ENCODE measurements at places on chromosomes 2 and 18.

GRCh38 chr2:56001947-56002346 is 78.4 kb upstream of the EFEMP1 start:
- no peak for DNase-seq

DNA sequence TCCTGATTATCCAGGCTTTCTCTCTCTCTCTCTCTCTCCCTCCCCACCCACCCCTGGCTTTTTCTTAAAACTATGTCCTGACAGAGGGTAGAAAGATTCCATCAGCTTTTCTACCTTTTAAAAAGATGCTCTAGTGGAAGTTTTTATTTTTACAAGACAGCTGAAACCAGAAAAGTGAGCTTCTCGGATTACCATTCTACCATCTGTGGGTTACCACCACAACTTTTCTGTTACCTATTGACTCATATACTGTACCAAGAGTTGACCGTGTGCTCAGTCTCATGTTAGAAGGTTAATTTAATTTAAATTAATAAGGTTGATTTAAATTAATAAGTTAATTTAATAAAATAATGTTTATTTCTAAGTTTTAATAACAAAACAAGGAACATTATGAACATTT is 137.6 kb downstream of the UPP2 start:
- DNase-seq: no peak

- DNase-seq: no peak
Measured at GRCh38 chr18:41948544-41949110, 6.4 kb upstream of the PIK3C3 start.

DNA sequence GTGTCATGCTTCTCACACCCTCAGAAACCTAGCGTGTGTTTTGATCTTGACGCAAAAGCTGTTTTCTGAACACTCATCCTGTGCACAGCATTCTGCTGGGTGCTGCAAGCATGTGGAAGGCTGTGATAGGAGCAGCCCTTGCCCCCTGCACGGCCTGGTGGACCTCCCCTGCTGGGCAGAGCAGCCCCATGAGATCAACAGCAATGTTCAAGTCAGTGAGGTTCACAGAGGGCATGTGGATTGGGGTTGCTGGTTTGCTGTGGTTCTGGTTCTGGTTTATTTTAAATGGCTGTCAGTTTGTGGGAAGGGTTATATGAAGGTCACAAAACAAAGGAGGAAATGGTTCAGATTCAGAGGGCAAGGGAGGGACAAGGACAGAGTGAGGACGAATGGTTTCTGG is 71.3 kb downstream of the SOWAHC start:
- no peak for DNase-seq

DNA sequence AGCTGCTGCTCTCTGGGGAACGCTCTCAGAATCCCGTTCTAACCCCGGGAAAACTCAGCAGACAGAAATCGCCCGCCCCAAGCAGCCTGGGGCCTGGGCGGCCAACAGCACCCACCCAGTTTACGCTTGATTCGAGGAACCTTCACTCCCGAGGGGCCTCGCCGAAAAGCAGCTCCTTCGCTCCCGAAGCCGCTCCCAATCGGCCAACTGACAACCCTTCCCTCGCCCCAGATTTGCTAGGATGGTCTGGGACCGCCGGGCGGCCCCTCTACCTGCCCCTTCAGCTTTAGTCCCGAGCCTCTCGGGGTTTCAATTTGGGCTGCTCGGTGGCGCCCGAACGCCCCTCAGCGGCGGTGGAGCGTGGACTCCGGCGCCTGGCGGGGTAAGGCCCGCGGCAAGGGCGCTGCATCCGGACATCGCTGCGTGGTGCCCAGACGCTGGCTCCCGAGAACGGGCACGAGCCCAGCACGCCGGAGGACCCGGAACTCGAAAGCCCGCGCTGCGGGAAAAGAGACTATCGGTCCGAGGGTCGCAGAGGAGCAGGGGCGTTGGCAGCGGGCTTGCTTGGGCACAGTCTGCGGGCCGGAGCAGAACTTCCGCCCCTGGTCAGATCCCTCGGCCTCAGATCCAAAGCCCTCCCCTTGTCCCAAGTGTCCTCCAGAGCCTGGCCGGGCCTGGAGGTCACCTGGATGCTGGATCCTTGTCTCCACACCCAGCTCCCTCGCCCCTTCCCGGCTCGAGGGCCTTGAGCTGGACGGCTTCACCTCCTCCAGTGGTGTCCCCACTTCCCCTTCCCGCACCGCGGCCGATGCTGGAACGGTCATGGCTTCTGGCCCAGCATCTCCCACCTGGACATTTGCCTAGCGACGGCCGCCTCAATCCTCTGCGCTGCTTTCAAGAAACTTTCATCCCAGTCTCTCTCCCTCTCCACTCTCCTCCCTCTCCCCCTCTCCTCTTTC is 3.0 kb upstream of the OTX1 start:
- DNase-seq: no peak

- no peak for DNase-seq
Measured at GRCh38 chr2:204312105-204312504, 233.2 kb upstream of the PARD3B start.

DNA sequence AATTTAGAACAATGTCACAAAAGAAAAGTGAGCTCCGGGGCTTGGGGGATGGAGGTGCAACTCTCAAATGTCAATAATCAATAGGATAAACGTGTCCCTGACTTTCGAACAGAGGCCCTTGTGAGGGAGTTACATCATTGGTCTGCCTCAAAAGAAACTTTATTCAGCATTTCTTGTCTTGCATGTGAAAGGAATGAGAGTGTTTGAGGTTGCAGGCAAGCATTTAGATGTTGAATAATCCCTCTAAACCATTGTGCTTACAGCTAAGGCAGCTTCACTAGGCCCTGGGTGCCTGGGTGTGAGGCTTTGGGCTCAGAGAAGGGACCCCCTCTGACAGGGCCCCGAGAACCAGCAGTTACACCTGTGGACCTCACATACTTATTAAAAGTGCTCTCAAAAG is 28.6 kb upstream of the FHL2 start:
- no peak for DNase-seq

GRCh38 chr2:136219963-136220362 is 102.0 kb upstream of the CXCR4 start:
- DNase-seq: no peak

DNA sequence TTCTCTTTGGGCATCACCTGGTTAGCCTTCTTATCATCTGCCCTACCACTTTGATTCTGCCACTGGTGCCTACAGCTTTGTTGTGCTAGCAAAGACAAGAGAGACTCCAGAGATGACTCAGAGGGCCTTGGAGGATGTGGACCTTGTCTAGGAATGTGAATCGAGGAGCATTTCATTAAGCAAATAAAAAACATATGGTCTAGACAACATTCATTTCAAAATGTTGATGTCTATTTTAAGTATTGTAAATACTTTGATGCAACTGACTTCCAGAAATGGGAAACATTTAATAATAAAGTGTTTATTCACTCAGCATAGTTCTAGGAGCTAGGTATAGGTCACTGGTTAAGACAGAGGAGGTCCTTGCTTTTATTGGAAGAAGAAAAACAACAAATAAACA is 195.5 kb downstream of the CDCA7 start:
- peak; percentile 47 for DNase-seq

GRCh38 chr2:176614049-176614448 is 344.8 kb downstream of the MTX2 start:
- no peak for DNase-seq

GRCh38 chr2:56372071-56372656 is 188.4 kb downstream of the CCDC85A start:
- DNase-seq: no peak

GRCh38 chr2:178271629-178272333 is 77.5 kb downstream of the OSBPL6 start:
- peak; percentile 83 for DNase-seq

DNA sequence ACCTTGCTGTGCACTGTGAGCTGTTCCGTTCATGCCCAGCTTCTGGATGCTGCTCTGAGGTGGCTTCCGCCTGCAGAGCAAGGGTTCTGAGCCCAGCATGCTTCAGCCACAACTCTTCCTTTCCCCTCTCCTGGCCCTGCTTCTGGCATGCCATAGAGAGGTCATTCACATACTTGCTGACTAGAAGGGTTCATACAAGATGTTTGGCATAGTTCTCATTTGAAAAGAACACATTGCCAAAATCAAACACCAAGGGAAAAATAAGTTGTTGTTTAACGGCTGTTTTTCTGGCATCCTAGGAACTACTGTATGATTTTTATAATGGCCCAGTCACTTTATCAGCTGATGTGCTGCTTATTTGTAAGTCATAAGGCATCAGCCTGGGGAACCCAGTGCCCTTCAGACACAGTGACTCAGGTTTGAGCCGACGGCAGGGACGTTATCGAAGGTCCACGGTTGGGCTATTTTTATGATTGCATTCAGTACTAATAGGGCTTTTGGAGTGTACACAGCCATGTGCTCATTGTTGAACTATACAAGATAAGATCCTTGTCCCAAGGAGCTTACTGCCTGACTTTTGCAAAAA is 53.9 kb upstream of the CTAGE1 start:
- DNase-seq: peak; percentile 3

- no peak for DNase-seq
Measured at GRCh38 chr2:237929979-237930378, 36.8 kb upstream of the UBE2F start.

DNA sequence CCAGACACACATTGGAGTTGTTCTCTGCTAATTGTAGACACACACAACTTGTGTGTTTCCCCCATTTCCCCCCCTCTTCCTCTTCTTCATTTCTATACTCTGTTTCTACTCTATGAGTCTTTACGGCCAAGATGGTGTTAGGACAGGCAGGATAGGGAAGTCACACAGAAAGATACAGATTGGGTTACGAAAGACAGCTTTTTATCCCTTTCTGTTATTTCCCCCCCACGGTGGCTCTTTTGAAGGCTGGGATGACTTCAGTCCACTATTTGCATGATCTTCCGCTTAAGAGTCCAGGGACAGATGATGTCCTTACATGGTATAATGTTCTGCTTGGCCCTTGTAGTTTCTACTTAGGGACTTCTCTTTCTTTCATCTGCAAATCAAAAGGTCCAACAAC is 1.6 kb upstream of the EMILIN2 start:
- no peak for DNase-seq

DNA sequence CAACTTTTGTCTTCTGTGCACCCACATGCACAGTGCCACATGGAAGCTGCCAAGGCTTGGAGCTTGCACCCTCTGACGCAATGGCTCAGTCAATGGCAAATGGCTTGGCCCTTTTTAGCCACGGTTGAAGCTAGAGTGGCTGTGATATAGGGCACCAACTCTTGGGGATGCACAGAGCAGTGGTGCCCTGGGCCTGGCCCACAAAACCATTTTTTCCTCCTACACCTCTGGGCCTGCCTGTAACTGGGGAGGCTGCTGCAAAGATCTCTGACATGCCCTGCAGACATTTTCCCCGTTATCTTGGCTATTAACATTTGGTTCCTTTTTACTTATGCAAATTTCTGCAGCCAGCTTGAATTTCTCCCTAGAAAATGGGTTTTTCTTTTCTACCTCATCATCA is 74.9 kb downstream of the ZDBF2 start:
- no peak for DNase-seq

- no peak for DNase-seq
Measured at GRCh38 chr2:72830273-72830672, 4.4 kb upstream of the EXOC6B start.

DNA sequence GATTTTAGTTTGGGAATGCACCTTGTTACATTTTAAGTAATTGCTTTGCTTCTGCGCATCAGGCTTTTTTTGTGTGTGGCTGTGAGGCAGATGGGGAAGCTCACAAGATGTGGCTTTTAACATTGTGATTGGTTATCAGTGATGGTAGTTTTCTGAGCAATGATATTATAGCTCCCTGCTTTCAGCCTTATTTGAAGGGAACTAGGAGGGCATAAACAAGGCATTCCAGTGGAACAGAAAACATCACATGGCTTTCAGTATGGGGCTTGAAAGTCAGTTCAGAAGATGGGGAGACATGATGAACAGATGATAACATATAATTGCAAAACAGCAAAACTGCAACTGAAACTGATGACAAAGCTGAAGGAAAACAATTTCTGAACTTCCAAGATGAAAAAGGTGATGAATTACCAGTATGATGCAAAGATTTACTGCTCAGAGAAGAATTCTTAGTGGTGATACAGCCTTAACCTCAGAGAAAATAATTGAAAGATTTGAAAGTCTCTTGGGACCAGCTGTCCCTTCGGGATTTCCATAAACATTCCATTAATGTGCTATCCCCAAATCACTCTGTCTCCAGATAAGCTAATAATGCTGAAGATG is 439.7 kb downstream of the RND3 start:
- no peak for DNase-seq

GRCh38 chr2:34011684-34012083 is 412.6 kb upstream of the FAM98A start:
- no peak for DNase-seq

DNA sequence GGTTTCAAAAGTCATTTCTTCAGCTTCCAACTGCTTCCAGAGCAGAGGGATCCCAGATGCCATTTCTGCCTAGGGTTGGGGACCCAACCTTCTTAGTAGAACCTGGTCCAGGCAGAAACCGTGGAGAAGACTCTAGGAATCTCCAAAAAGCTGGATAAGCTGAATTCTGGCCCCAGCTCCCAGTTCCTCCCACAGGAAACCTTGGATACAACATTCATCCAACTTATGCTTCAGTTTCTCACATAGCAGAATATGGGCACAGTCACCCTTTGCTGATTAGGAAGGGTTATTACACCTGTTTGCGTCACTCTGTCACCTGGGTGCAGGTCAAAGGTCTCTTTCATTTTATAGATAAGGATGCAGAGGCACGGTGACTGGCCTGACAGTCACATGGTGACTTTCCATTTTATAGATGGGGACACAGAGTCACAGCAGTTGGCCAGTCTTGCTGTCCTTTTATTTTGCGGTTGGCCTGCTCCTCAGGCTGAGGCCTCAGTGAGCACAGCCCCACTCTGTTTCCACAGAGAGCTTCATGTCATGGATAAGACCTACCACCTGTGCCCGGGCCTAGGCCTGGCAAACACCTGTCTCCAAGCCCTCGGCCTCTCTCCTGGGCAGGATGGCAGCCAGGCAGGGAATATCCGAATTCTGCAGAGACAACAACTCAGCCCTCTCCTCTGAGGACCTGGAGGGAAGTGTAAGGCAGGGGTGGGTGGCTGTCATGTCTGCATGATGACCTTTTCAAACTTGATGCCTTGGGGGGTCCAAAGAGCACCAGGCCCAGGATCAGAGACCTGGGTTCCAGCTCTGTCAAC is 148.8 kb downstream of the SMAD7 start:
- no peak for DNase-seq

- DNase-seq: peak; percentile 34
Measured at GRCh38 chr2:134988994-134989605, 58.1 kb downstream of the MAP3K19 start.

DNA sequence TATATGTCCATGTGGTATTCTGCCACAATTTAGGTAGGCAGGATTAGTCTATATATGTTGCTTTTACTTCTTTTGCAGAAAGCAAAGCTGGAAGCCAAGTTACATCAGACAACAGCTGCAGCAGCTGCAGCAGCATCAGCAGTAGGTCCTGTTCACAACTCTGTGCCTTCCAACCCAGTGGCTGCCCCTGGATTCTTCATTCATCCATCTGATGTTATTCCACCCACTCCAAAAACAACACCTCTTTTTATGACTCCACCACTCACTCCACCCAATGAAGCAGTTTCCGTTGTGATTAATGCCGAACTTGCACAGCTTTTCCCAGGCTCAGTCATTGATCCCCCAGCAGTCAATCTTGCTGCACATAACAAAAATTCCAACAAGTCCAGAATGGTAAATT is 107.6 kb downstream of the BIRC6 start:
- DNase-seq: no peak

Measured in fibroblast of the conjunctiva (primary cell).